Posterior cingulate gyrus (tissue), 11 donors: ENCODE measurements at places on chromosomes 2 and 18.

DNA sequence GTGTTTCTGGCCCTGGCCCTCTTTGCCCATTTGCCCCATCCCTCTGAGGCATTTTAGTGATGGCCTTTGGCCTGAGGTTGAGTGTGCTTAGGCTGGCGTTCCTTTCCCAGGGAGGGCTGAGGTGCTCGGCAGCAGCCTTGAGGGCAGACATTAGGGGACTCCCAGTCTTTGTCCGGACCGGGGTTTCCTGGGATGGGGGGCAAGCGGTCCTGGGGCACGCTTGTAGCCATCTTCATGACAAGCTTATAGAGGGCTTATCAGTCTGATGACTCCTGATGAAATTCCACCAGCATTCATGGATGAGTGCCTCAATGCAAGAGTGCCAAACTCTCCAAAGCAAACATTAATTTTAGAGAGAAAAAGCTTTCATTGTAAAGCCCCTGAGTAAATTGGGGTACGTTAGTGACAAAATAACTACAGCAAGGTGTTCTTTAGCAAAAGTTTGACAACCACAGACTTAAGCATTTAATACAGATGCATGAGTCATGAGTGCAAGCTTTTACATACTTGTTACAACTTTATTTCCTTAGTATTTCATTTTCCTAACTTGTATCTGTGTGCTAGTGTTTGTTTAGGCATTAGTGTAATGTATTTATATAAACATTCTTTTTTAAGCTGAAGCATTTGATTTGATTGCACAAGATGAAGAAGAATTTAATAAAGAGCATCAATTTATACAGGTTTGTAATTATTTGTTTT is 45.6 kb downstream of the CEP192 start:
- DNase-seq = no peak

DNA sequence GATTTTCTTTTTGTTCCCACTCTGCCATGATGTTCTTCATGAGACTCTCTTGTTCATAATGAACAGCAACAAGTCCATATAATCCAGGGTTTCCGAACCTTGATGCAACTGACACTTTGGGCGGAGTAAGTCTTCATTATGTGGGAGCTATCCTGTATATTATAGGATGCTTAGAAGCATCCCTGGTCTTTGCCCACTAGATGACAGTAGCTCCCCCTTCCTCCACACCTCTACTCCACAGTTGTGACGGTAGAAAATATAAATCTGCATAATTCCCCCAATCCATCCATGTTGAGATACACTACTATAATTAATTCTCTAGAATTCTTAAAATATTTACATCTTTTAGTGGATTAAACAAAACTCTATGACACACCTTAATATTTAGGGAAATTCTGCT is 482.2 kb upstream of the CELF4 start:
- no peak for DNase-seq

- no peak for DNase-seq
Observed at GRCh38 chr2:216857131-216857550, 2.7 kb downstream of the TNP1 start.

DNA sequence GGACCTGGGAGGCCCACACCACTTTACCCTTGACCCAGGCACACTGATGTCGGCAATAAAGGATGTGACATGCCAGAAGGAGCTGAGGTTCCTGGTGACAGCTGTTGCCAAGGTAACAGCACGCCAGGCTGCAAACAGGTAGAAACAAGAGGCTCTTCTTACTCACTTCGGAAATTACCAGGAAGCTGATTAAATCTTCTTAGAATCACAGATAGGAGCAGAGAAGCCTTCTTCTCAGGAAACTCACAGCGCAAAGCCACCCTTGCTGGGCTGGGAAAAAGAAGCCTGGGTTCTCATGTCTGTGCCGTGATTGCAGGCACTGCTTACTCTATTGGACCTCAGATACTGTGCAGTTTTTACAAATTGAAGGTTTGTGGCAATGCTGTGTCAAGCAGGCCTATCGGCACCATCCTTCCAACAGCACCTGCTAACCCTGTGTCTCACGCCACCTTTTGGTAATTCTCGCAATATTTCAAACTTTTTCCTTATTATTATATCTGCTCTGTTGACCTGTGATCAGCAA is 61.0 kb upstream of the TAF1B start:
- DNase-seq = no peak

GRCh38 chr2:238929242-238930081 is 81.6 kb downstream of the TWIST2 start:
- DNase-seq = no peak
